ENCODE measurements at places on chromosomes 12 and 14. TPM values are rescaled to one million over a fixed set of nuclear protein-coding genes. Genes with fewer than 3 reads are reported as not detected.

Gene PSME2
- 261 TPM for polyA plus RNA-seq

Gene DBX2
- polyA plus RNA-seq, result not detected

Gene ADAM21
- polyA plus RNA-seq, result not detected

Gene NELL2
- polyA plus RNA-seq, result 3.8 TPM

DNA sequence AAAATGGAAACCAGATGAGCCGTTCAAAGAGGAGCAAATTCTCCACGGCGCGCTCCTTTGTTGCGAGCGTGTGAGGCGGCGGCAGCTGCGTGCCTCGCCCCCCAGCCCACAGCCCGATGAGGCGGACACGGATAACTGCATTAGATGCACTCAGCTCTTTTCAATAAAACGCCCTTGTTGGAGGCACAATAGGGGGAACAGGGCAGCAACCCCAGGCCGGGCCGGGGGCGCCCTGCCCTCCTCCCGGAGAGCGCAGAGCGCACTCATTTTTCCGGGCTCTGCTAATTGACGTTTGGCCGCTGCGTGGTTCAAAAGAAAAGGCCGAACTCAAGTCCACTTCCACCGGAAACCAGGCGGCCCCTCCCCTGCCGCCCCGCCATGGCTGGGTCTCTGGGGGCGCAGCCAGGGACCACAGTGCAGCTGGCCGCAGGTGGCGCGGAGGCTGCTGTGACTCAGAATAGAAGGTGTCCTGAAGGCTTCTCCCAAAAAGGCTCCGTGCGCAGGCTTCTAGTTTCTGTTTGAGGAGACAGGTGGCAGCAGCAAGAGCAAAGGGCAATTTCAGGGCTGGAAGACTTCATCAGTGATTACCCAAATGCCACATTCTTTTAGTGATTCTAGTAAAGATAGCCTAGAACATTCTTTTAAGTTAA lies 29.0 kb upstream of the SMOC1 start:
- DNase-seq, result no peak

- DNase-seq, result no peak
These were observed 1.7 kb upstream of the NKX2-8 start for GRCh38 chr14:36583893-36584811.

DNA sequence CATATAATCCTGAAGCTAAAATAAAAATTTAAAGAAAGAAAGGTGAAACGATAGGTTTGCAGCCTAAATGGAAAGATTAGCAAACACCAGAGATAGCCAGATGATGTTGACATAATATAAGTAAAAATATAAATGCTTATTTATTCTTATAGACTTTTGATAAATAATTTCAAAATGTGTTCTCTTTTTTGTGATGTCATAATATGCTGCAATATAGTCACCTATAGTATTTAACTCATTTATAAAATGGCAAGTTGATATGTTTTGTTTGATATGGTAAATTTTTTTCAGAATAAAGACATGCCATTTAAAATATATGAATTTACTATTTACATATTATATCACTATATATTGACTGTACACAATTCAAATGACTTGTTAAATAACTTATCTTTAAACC lies 813.4 kb downstream of the LRFN5 start:
- no peak for DNase-seq

Data from aorta (tissue), 5 donors.